GM23338 (cell line): ENCODE measurements at places on chromosomes 7 and 10. TPM values are rescaled to one million over a fixed set of nuclear protein-coding genes. Genes with fewer than 3 reads are reported as not detected.

MKX gene
- total RNA-seq, result 0.97 and 1.6 TPM in 2 replicates

- H3K4me3 ChIP-seq, result no peak overlapping the region
- no peaks in the 10 kb centered on the region for H3K27me3 ChIP-seq
- DNase-seq, result peak; percentile 22
- no peaks in the 10 kb centered on the region for H3K36me3 ChIP-seq
These were observed 92.6 kb downstream of the DGKI start for GRCh38 chr7:137753948-137754851.

GRCh38 chr10:91000985-91001384 lies 80.1 kb upstream of the ANKRD1 start:
- DNase-seq, result no peak
- no peaks in the 10 kb centered on the region for H3K36me3 ChIP-seq
- H3K27me3 ChIP-seq, result 0 out of 2 replicates have a peak, but pooled peaks cover 4% of the 10 kb centered on the region
- H3K27ac ChIP-seq, result no peak overlapping the region
- H3K4me3 ChIP-seq, result no peak overlapping the region

DNA sequence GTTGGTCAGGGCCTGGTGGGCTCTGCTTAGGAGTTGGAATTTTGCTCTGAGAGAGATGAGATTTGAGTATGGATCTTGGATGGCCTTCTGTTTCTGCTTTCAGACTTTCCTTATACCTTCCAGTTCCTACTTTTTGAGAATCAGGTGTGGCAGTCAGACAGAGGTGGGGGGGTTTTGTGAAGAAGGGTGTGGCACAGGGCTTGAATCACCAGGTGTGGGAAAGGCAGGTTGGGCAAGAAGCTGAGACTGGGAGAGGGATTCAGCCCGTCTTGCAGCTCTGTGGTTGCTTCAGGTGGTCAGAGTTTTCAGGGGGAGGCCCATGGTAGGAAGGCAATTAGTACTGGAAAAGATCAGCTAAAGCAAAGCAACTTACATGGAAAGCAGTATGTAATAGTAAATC lies 340.2 kb downstream of the LRMDA start:
- no peaks in the 10 kb centered on the region for H3K4me1 ChIP-seq
- DNase-seq, result no peak
- H3K27me3 ChIP-seq, result no peaks in the 10 kb centered on the region

- H3K27ac ChIP-seq, result no peak overlapping the region
- H3K4me1 ChIP-seq, result no peaks in the 10 kb centered on the region
- no peak overlapping the region for H3K4me3 ChIP-seq
- H3K27me3 ChIP-seq, result no peaks in the 10 kb centered on the region
- no peaks in the 10 kb centered on the region for H3K36me3 ChIP-seq
These were observed 16.8 kb downstream of the AKR1B15 start for GRCh38 chr7:134565643-134566136.

- DNase-seq, result no peak
- peaks cover 4% of the 10 kb centered on the region; the same call in 1 of the 2 replicates for H3K36me3 ChIP-seq
- no peak overlapping the region for H3K27ac ChIP-seq
- H3K4me1 ChIP-seq, result peaks cover 18% of the 10 kb centered on the region
- H3K27me3 ChIP-seq, result no peaks in the 10 kb centered on the region
- no peak overlapping the region for H3K4me3 ChIP-seq
These were observed 134.2 kb downstream of the RALA start for GRCh38 chr7:39757604-39758003.
